ENCODE measurements at places on chromosomes 3 and 15.
A peak's percentile ranks its signal among the peaks of the same experiment; 100 is the strongest.

GRCh38 chr15:47971637-47972036, 149.2 kb upstream of the SLC24A5 start:
- DNase-seq = no peak

- no peak for DNase-seq
Measured at GRCh38 chr15:66963710-66964109, 101.7 kb upstream of the SMAD3 start.

DNA sequence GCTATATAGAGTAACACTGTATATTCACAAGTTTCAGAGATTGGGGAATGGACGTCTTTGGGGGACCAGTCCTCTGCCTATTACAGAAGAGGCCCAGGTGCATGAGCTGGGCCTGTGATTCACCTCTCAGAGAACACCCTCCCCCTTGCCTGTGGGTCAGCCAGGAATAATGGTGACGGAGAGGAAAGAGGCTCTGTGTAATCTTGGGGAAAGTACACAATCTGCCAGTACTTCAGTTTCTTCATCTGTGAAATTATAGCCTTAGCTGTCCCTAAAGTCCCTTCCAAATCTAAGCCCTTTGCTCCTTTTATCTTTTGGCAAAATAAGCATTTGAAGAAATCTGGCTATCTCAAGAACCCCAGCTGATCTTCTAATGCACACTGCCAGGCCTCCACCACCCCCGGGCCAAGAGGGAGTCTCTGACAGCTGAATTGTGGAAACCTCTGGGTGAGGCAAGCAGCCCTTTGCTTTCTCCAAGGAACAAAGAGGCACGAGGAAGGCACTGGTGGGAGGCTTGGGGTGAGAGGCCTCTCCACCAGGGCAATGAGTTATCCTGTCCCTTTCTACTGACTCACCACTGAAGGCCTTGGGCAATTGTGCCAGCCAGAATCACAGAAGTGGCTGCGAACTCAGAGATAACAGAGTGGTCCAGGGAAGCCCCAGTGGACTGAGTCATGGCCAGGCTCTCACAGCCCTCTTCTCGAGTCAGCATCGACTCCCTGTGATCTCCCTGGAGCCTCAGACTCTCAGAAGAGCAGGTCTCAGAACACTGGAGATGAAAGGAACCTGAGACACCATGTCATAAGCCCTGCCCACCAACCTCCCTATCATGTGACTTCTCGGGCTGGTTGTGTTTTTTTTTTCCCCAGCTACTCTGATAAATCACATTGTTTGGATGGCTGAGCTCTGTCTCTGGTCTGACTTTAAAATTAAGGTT, 31.8 kb downstream of the CCNL1 start:
- no peak for DNase-seq

DNA sequence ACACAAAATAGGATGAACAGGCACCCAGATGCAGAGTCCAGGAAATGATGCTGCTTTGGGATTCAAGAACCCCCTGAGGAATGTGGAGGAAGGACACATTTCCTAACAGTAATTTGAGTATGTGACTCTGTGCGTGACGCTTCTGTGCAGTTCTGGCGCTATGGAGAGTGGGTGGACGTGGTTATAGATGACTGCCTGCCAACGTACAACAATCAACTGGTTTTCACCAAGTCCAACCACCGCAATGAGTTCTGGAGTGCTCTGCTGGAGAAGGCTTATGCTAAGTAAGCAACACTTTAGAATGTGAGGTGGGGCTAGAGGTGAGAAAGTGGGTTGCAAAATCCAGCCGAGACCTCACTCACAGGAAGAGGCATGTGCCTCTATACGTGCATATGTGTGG, 28.3 kb downstream of the CAPN3 start:
- DNase-seq = no peak

- DNase-seq = peak; percentile 23
Measured at GRCh38 chr3:4493941-4494894, 1.1 kb downstream of the ITPR1 start.

- DNase-seq = no peak
Measured at GRCh38 chr3:108488631-108489030, 21.8 kb downstream of the MYH15 start.

GRCh38 chr3:16050641-16051467, 123.6 kb upstream of the GALNT15 start:
- no peak for DNase-seq

- no peak for DNase-seq
Measured at GRCh38 chr3:149547413-149547812, 72.9 kb downstream of the TM4SF4 start.

DNA sequence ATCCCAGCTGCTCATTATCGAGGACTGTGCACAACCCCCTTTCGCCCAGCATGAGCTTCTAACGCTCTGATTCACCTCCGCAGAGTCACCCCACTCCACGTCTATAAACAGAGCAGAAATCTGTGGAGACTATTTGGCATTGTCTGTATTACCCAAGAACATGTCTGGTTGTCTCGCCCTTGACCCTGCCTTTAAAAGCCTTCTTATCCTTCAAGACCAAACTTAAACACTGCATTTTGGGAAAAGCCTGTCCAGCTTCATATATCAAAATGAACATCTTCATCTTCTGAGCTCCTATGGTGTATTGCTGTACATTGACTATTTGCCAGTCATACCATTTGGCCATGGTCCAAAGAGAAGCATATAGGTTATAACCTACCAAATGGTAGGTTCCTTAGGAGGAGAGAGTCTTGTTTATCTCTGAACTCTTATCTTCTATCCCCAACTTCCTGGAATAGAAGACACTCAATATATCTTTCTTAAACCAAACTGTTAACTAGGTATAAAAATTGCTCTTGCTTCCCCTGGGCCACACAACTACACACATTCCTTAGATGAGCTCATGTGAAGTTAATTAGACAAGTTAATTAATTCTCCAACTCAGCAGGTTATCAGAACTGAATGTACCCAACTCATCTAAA, 90.1 kb downstream of the FBN1 start:
- DNase-seq = no peak

DNA sequence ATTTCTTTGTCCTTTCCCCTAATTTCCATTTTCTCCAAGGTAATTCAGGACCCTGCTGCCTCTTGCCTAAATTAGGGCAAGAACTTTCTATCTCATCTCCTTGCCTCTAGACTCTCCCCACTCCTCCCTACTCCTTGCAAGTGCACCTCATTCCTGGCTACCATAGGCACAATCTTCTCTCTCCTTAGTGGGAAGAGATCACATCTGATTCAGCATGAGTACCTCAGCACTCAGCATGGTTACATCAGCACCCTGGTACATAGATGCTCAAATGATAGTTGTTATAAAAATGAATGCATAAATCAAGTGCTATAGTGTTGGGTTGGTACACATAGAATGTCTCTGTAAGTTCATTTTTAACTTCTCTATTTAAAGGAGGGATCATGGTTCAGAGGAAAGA, 313.4 kb upstream of the RASGRP1 start:
- no peak for DNase-seq

DNA sequence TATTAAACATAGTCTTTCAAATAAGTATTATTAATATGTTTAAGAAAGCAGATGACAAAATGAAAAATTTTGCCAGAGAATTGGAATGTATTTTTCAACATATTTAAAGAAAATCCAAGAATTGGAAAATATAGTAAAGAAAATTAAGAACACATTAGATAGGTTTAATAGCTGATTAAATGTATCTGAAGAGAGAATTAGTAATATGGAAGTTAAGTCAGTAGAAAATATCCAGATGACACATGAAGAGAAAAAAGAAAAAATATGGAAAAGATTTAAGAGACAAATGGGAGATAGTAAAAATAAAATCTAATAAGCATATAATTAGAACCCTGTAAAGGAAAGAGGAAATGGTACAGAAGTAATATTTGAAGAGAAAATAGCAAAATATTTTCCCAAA, 18.0 kb upstream of the POMGNT2 start:
- no peak for DNase-seq

DNA sequence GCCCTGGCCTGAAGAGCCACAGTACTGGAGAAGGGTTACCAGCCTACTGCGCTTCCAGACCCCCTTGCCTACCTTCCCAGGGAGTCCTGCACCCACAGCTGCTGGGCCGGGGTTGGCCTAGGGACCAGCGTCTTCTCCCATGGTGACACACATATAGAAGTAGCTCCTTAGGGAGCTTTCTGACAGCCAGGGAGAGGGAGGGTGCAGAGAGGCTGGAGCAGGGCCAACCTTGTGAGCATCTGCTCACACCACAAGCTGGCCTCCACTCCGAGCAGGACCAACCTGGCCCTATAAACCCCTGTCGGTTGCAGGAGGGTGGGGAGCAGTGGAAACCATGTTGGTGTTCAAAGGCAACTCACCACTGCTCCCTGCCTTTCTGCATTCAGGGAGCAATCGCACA, 35.2 kb downstream of the SRPRB start:
- no peak for DNase-seq

DNA sequence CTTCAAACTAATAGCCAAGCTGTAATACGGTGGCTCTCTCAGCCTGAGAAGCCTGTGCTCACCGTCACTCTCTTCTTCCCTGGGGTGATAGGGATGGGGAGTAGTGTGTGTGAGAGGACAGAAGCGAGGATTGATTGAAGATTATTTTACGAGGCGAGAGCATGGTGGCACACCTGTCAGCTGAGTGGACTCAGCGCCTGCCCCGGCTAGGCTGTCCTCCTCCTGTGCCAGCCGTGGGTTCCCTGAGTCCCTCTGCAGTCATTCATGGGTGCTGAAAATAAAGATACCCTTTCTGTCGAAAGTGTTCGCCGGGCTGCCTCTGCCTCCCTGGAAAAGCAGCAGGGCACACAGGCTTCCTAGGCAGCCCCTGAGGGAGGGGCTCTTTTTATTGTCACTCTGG, 124.1 kb downstream of the PGPEP1L start:
- DNase-seq = no peak

DNA sequence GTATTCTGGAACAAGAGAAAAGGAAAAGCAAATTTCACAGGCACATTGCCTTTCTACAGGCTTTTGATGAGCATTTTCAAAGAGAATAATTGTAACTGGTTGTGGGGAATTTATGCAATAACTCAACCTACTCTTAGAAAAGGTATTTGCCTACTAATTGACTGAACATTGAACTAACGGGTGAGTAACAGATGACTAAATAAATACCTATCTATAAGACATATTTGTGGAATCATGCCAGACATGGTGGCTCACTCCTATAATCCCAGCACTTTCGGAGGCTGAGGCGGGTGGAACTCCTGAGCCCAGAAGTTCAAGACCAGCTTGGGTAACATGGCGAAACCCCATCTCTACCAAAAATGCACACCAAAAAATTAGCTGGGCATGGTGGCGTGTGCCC, 367.7 kb downstream of the CGGBP1 start:
- no peak for DNase-seq

DNA sequence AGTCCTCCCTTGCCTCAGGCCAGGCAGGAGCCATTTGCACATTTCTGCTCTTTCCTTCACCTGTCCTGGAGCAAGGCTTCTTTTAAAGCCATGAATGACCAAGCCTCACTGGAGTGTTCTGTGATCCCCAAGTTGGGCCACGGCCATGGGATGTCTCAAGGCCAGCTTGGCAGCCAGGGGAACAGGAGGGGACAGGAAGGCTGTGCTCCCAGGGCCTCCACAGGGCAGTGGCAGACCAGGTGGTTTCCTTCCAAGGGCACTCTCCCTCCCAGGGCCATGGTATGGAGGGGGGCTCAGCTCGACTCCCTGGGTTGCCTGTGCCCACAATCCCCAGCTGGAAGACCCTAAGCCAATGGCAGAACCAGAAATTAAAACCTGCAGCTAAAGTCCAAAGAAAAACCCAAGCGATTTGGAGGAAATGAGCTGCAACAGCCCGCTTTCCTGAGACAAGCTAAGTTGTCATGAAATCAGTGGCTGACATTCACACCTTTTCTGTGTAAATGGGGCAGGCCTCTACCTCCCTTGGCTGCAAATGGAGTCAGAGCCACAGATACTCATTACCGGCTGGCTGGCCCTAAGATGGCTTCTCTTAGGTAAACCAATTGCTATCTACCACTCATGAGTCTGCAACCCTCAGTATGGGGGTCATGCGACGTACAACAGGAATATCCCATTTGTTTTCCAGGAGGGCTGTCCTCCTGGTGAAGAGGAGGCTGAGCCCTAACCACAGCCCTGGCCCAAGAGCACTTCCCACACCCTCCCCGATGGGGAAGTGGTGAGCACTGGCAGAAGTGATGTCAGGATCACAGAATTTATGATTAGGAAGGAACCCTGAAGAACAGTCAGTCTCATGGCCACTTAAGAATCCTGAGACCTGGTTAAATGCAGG, 83.3 kb downstream of the SNRK start:
- DNase-seq = no peak

GRCh38 chr15:93073465-93073952, 15.5 kb downstream of the RGMA start:
- no peak for DNase-seq

- DNase-seq = no peak
Measured at GRCh38 chr3:61541694-61542093, 19.7 kb upstream of the PTPRG start.

DNA sequence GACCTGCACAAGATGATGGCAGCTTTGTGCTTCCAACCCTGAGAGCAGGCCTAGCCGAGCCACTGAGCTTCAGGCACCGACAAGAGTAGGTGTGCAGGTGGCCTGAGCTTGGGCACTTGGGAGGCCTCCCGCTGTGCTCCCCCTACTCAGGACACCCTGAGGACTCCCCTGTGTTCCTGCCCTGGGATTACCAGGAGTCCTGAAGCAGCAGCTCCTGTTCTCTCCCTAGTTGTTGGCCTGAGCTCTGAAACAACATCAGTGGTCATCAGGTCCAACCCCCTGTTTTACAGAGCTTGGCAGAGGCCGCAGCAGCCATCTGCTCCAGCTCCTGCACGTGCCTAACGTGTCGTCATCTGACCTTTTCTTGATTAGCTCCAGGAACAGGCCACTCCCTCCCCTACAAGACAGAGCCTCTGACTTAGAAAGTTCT, 8.0 kb upstream of the MESP2 start:
- no peak for DNase-seq

- peak; percentile 78 for DNase-seq
Measured at GRCh38 chr3:59857589-59858346, 807.9 kb upstream of the CFAP20DC start.

- DNase-seq = no peak
Measured at GRCh38 chr3:187838016-187838540, 92.8 kb upstream of the BCL6 start.

- DNase-seq = no peak
Measured at GRCh38 chr3:115615001-115615814, 8.1 kb upstream of the GAP43 start.

DNA sequence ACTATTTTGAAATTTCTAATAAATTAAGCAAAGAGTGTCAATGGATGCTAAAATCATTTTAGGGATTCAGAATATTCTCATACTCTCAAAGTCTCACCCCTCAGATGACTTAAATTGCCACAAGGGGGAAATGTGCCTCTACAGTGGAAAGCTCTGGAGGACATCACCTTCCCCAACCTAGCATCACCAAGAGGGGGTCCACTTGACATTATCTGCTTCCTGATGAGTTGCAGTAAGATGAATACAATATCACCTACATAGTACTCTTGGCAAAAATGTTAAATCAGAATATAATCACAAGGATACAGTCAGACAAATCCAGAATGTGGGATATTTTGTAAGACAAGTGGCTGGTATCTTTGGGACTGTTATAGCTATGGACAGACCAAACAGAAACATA, 290.1 kb downstream of the MFSD1 start:
- no peak for DNase-seq

All from B cell (primary cell).